ENCODE measurements at places on chromosomes 4 and X.

DNA sequence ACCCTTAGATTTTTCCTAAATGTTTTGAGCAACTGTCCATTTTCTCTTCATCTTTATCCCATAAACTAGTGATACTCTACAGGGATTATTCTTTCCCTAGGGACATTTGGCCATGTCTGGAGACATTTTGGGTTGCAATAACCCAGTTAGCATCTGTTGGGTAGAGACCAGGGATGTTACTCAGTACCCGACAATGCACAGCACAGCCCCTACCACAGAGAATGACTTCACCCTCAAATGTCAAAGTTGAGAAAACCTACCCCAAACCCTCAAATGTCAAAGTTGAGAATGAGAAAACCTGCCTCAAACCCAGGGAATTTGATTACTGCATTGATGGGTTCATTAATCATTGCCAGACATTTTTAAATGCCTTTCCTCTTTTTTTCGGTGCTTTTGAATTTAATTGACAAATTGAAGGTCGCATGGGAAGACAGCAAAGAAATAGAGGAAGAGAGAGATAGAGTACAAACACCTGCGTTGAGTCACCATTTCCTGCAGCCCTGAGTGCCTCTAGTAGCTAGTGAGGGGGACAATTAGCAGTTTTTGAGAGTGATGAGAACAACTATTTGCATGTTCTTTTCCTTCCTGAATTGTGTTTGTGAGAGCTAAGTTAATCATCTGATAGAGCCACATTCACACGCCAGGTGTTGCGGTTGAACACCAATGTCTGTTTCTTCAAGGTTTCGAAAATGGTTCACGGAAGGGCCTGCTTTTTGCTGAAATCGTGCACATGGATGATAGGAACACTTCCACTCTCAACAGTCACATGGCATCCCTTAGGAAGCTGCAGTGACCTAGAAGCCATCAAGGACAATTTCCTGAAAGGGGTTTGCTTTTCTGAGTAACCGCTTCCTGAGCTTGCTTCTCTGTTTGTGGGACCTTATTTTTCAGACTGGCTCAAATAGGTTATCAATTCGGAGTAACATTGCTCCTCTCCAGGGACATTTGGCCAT is 203.9 kb upstream of the VCX3A start:
- DNase-seq, result no peak

DNA sequence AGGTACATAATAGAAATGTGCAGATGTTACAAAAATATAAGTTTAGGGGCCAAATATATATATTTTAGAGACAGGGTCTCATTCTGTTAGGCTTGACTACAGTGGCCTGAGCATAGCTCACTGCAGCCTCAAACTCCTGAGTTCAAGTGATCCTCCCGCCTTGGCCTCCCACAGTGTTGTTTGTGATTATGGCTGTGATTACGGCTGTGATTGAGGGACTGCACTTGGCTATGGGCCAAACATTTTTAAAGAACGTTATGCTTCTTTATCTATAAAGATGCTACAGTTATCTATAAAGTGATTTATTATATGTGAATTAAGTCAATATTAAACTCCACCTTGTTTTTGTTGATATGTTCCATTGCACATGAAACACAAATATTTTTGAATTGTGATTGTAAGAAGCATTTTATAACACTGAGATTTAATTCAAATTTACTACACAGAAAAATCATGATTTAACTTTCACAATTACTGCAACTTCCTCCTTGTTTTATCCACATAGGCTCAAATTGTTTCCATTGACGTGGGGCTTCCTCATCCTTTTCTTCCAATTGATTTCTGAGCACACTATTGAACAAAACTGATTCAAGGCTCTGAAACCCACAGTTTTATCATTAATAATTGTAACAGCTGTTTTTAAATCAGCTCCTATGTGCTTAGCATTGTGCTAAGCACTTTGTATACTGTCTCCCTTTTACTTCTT is 68.4 kb upstream of the BMPR1B start:
- DNase-seq, result no peak

- no peak for DNase-seq
Observed at GRCh38 chr4:85595098-85595775, 120.3 kb downstream of the ARHGAP24 start.

GRCh38 chrX:100643956-100644860 is at the start of gene SRPX2:
Gene SRPX2 (plus strand): TSS chrX:100644199. CDS start chrX:100646323, 2,124 bp downstream.
- no peak for DNase-seq

GRCh38 chr4:118751629-118752323 is 66.6 kb downstream of the METTL14 start:
- DNase-seq, result no peak

GRCh38 chr4:18105030-18106011 is 83.8 kb upstream of the LCORL start:
- DNase-seq, result no peak

DNA sequence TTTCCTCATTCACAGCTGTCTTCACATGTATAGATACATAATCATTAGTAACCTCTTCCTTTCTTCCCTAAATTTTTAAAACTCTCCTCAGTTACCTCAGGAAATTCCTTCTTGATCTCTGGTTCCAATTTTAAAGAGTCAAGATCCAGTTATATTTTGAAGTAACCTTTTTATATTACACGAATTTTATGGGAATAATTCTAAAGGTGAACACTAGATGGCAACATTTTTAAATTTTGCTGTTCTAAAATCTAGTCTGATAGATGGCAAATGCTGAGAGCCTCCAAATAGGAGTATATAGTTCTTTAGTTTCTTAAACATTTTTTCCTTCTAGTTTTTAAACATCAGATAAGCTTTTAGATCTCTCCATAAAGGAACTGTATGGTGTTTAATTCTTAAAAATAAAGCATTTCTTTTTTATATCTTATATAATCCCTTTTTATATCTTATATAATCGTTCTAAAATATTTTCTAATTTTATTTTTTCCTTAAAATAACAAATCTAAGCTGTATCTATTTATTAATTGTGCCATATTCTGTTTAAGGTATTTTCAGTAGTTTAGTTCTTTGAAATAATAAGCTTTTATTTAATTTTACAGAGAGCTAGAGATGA is 37.9 kb upstream of the PAPSS1 start:
- no peak for DNase-seq

DNA sequence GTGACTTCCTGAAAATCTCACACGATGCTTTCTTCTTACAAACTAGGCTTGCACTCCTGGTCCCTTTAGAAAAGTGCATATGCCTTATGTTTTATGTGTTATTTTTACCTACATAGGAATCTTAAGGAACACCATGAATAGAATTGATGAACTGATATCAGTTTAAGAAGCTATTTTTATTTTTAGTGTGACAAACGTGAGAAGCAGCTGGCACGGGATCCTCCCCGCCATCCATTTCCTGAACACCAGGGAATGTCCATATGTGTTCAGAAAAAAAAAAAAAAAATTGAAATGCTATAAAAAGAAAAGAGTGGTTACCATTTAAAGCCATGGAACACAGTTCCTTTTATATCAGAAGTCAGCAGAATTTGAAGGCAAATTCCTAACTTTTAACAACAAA is 1096.1 kb upstream of the PRKX start:
- DNase-seq, result no peak

GRCh38 chr4:953574-953915 is 19.8 kb downstream of the DGKQ start:
- DNase-seq, result no peak

GRCh38 chr4:154781983-154782293 is 866 bp downstream of the RBM46 start:
- DNase-seq, result no peak

GRCh38 chr4:79249881-79250503 is 75.9 kb downstream of the NAA11 start:
- DNase-seq, result no peak

DNA sequence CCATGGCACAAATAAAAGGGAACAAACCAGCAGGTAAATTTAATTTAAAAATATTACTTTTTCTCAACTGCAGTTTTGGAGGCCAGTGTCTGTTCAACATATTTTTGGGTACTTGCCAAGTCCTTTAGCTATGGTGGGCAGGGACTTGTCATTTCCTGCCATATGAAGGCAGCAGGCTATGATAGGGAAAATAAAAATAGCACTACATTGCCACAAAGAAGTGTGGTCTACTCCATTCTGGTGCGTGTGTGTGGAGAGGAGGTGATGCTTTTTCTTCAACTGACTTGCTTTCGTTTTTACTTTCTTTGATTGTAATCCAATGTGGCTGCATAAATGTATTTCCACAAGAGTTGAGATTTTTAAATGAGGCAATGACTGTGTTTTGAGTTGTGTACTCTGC is 17.2 kb downstream of the GPR174 start:
- DNase-seq, result peak; percentile 13

DNA sequence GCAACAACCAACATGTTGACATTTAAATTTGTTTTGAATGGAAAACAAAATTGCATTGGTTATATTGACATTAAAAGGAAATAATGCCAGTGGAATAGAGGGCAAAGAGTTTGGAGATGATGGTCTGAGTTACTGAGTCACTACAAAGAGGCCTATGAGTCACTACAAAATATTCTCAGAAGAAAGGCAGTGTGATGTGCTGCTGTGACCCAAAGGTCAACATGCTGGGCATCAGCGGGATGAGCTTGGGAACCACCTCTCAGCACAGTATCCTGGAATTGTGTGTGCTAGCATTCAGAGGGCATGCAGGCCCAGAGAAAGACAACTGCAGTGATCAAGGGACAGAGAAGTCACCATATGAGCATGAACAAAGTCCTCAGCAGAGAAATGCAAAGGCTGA is 2.8 kb downstream of the CMC4 start:
- DNase-seq, result no peak

DNA sequence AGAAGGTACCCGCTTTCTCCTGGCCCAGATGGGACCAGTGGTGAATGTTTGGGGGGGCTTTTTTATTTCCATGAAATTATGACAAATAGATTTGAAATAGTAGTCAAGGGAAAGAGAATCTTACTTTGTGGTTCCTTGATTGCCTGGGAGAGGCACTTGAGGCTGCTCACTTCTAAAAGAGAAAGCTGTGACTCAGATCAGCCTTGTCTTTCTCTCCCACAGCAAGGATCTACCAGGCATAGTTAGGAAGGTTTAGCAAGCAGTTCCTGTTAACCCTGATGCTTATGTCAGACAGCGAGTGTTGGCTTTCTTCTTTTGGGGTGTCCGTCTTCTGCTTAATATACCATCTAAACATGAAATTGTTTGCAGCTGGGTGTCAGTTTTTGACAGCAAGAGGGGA is 114.5 kb downstream of the TSPAN7 start:
- DNase-seq, result no peak

DNA sequence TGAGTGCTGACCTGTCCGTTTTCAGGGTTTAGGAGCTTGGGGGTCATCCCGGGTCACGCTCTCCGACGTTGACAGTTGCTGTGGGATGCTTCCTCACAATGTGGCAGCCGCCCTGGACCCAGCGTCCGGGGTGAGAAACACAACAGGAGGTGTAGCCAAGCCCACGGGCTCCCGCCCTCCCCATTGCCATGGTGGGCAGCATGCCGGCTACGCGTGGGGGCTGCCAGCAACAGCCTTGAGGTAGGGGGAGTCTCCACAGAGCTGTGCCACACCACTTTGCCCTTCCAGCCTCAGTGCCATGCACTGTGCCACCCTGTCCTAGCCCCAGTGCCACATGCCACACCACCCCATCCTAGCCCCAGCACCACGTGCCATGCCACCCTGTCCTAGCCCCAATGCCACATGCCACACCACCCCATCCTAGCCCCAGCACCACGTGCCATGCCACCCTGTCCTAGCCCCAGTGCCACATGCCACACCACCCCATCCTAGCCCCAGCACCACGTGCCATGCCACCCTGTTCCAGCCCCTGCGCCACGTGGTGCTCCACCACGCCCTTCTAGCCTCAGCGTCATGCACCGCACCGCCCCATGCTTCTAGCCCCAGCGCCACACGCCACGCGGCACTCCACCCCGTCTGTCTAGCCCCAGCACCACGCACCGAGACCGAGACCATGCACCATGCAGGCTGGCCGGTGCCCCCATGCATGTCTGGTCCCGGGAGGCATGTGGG is 8.5 kb upstream of the HGFAC start:
- no peak for DNase-seq

- DNase-seq, result no peak
Observed at GRCh38 chr4:138393886-138394610, 151.9 kb upstream of the SLC7A11 start.

DNA sequence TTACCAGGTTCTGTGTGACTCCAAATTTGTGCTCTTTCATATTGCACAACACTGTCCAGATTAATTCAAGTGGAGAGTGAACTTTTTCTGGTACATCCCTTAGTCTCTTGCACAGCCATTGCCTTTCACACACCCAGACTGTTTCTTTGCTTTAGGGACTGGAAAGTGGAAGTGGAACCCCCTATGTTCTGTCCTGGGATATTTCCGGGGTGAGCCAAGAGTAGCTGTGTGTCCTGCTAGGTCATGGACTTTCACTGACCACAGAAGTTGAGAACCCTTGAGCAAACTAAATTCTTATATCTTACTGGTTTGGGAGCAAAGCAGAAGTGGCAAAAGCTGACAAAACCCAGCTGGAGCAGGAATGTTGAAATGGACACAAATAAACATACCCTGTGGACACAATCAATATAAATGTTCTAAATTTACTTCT is 10.3 kb upstream of the VSIG4 start:
- DNase-seq, result no peak

Data from activated T-cell treated with anti-CD3 and anti-CD28 coated beads, Interleukin-2, amount 50 U/mL, for 4 hours (primary cell).